ENCODE measurements at places on chromosomes 7 and 10. TPM values are rescaled to one million over a fixed set of nuclear protein-coding genes. Genes with fewer than 3 reads are reported as not detected.

Gene EBLN1
- total RNA-seq: not detected

Gene CRTAC1
- total RNA-seq: not detected

Gene CC2D2B
- not detected for total RNA-seq

Gene TAS2R41
- not detected for total RNA-seq

Gene FKBP9
- 0.31 TPM for total RNA-seq

Gene STK31
- 0.11 TPM for total RNA-seq

Gene TRIM74
- total RNA-seq: 0.64 TPM

Gene CUZD1
- total RNA-seq: 1.8 TPM

Gene CALHM3
- not detected for total RNA-seq

Data from CD8-positive, alpha-beta memory T cell (primary cell).